Stimulated activated CD8-positive, alpha-beta memory T cell treated with anti-CD3 and anti-CD28 coated beads, Interleukin-4, amount 100 ng/mL, for 48 hours (primary cell): ENCODE measurements at places on chromosomes 1 and 21.

GRCh38 chr1:156073740-156074139, 8.5 kb downstream of the MEX3A start:
- DNase-seq, result no peak

- no peak for DNase-seq
Observed at GRCh38 chr1:44911026-44911425, 68.0 kb upstream of the PTCH2 start.

GRCh38 chr1:180424848-180425457, 77.4 kb downstream of the ACBD6 start:
- no peak for DNase-seq

DNA sequence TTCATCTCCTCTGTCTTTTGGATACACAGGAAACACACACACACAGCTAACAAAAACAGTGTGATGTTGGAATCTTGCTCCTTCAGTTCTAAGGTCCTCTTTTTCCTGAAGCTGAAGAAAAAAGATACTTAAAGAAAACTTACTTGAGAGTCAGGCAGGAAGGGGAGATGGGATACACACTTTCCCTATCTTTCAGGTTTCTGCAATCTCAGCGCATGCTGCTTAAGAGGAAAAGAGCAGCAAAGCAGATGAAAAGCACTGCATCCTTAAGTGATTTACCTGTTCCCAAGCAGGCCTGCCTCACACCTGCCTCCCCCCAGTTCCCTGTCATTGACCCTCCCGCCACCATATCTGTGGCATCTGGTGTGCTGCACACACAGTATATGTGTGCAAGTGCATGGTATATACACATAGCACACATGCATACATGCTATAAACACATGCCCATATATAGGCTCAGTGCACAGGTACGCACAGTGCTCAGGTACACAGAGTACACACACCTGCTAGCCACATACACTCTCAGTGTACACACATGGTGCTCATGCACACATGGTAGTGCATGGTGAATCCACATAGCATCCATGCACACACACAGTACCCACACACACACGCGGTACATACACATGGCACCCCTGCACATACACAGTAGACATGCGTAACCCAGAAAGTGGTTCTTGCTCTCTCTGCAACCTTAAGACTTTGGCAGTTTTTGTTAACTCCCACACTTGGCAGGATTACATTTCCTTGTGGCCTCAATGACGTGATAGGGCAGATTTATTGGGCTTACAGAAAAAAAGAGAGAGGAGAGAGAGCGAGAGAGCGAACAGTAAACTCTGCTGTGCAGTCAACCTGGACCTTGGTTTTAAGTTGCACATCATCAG, 166.9 kb downstream of the TOMM20 start:
- peak; percentile 31 for DNase-seq

GRCh38 chr1:101444381-101444780, 207.6 kb downstream of the S1PR1 start:
- DNase-seq, result no peak

- no peak for DNase-seq
Observed at GRCh38 chr1:196897158-196897828, 9.4 kb downstream of the CFHR4 start.

DNA sequence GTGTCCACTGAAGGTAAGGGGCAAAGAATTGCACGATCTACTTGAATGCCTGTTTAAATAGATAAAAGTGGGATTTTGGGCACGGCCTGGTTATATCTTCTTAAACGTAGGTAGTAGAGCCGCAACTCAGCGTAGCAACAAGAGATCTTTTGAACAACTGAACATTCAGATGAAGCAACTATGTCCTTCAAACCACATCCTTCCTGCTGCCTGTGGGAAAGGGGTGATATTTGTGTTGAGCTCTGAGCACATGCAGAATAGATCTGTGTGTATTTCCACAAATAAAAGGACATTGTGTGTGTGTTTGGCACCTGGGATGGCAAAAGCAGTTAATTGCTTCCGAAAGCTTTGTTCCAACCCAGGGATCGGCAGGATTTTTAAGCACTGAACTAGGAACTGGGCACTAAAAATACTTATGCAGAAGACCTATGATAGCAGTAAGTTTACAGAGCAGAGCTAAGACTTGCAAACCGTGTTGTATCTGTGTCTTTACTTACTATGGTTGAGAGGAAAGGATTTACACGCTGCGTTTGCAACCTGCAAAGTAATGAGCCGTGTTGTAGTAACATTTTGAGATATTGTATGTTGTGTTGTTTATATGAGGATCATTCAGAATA, 333.4 kb downstream of the CHRM3 start:
- peak; percentile 51 for DNase-seq

DNA sequence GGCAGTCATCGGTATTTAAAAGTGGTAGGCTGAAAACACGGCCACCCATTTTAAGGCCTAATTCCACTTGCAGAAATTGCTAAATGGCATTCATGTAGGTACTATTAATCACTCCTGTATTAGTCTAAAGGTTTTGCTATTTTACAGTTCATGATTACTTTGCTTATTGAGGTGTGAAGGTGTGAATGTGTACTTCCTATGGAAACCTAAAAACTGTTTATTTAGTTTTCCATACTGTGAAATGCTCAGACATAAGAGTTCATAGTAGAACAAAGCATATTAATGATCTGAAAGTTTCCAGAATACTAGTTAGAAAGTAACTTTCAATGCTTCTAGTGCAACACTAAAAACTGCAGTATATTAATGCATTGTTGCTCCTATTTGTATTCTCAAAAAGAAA, 69.8 kb downstream of the ITGB3BP start:
- DNase-seq, result no peak

- DNase-seq, result no peak
Observed at GRCh38 chr1:39150779-39151178, 53.7 kb upstream of the MACF1 start.

- DNase-seq, result peak; percentile 30
Observed at GRCh38 chr1:230280054-230280795, 145.9 kb downstream of the PGBD5 start.

DNA sequence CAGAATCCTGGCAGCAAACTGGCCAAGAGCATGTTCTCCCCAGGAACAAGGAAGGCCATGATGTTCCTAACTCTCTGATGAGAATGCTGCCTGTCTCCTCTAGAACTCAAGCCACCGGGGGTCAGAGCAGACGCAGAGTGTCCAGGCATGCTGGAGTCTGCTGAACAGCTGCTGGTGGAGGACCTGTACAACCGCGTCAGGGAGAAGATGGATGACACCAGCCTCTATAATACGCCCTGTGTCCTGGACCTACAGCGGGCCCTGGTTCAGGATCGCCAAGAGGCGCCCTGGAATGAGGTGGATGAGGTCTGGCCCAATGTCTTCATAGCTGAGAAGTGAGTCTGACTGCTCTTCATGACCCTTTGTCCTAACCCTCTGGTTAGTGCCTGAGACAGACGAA, 23.4 kb downstream of the STYXL2 start:
- DNase-seq, result no peak

GRCh38 chr1:212928323-212929291, 21.7 kb upstream of the VASH2 start:
- DNase-seq, result no peak
